ENCODE measurements at places on chromosomes 3 and 15.
A peak's percentile ranks its signal among the peaks of the same experiment; 100 is the strongest.

- DNase-seq: no peak
Measured at GRCh38 chr3:73432023-73432705, 192.6 kb downstream of the PDZRN3 start.

GRCh38 chr3:74426571-74426970 lies 187.9 kb downstream of the CNTN3 start:
- no peak for DNase-seq

- DNase-seq: no peak
Measured at GRCh38 chr3:60551455-60552209, 699.6 kb downstream of the FHIT start.

GRCh38 chr15:69498987-69499386 lies 46.4 kb downstream of the RPLP1 start:
- no peak for DNase-seq

- DNase-seq: no peak
Measured at GRCh38 chr3:111709645-111710044, 114.5 kb upstream of the ZBED2 start.

GRCh38 chr3:116643001-116643400 lies 66.6 kb upstream of the TUSC7 start:
- DNase-seq: no peak

GRCh38 chr3:120907659-120908029 lies 361 bp upstream of the STXBP5L start:
- no peak for DNase-seq

- DNase-seq: no peak
Measured at GRCh38 chr3:10628891-10629670, 123.7 kb upstream of the ATP2B2 start.

DNA sequence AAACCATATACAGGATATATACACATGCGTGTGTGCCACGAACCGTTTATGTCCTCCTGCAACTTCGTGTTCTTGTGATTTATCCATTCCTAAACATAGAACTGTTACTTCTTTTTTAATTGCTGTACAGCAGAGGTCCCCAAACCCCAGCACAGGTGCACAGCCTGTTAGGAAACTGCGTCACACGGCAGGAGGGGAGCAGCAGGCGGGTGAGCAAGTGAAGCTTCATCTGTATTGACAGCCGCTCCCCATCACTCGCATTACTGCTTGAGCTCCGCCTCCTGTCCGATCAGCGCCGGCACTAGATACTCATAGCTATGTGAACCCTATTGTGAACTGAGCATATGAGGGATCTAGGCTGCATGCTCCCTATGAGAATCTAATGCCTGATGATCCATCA lies 34.9 kb upstream of the NRROS start:
- no peak for DNase-seq

DNA sequence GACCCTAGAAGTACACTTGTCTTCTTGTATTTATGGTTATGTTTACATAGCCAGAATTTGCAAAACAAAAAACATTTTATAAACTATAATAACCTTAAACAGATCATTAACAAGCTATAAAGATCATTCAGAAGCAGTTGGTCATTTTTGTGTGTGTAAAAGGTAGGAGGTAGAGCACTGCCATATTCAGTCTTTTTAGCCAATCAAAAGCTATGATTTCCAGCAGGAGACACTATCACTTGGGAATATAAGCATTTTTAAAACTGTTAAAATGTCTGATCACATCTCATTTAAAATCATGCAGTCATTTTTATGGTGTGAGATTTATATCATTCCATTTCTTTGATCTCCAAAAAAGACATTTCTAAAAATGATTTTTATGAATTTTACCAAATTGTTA lies 42.6 kb upstream of the ATP2C1 start:
- no peak for DNase-seq

GRCh38 chr15:98855815-98856531 lies 151.6 kb downstream of the PGPEP1L start:
- no peak for DNase-seq

DNA sequence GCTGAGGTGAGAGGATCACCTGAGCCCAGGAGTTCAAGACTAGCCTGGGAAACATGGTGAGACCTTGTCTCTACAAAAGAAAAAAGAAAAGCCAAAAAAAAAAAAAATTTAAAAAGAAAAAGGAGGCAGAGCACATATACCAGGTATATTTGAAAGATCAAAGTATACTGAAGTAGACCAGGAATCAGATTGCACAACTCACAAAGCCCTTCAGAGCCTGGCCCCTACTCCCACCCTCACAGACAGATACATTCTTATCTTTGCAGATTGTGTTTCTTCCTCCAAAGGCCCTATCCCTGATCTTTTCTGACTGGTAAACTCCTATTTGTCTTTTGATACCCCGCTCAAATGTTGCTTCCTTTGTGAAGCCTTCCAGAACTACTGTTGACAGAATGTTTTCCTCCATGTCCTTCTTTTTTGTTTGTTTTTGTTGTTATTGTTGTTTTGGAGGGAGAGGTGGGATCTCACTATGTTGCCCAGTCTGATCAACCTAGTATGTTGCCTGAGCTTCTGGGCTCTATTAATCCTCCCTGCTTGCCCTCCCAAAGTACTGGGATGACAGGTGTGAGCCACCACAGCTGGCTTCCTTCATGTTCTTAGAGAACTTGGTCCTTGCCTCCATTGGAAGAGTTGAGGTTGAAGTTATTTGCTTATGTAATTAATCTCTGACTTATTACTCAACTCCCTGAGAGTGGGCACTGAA lies 9.8 kb upstream of the ITGB5 start:
- no peak for DNase-seq

DNA sequence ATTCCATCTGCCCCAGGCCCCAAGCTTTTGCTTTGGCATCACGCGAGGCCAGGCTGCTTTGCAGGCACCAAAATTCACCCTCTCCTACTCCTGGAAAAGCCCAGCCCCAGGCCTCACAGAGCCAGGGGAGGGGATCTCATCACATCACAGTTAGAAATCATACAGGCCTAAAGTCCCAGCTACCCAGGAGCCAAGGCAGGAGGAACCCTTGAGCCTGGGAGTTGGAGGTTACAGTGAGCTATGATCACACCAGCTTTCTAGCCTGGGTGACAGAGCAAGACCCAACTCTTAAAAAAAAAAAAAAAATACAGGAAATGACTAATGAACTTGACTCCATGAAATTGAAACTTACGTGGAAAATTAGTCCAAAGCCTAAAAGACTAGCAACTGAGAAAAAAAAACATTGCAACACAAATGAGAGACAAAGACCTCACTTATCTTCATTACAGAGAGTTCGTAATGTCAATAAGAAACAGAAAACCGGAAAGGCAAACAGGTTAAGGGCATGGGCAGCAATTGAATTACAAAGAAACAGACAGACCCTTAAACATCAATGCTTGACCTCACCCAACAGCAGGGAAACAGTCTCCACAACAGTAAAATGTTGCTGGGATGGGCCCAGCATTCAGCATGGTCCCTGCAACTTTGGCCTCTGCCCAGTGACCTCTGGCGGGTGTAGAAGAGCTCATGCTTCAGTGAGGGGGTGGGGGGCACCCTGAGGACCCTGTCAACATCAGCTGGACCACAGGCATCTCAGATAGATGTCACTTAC lies 151.5 kb downstream of the LRRK1 start:
- no peak for DNase-seq

- peak; percentile 42 for DNase-seq
Measured at GRCh38 chr3:44114142-44114541, 127.5 kb upstream of the TOPAZ1 start.

- no peak for DNase-seq
Measured at GRCh38 chr3:3559786-3560185, 239.4 kb upstream of the LRRN1 start.

DNA sequence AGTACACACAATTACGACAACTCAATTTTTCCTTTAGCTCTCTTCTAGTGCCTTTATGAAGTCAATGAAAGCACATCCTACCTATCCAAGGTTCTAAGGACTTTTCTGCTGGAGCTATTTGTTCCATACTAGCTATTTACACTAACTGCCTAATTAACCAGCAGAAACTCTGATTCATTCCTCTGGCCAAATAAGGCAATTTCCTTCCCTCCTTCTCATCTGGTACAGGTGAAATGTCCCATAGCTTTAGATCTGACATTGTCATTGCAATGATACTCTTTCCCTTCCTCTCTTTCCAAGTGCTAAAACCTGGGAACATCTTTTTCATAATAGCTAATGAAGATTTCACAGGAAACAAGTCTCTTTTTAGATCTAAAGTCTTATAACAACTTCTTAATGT lies 521.7 kb downstream of the SOX2 start:
- DNase-seq: no peak

- DNase-seq: no peak
Measured at GRCh38 chr3:46824211-46824970, 38.9 kb downstream of the MYL3 start.
